Left cardiac atrium (tissue), 4 donors: ENCODE measurements at places on chromosomes 3 and 15. TPM values are rescaled to one million over a fixed set of nuclear protein-coding genes. Genes with fewer than 3 reads are reported as not detected.

- DNase-seq, result no peak
Measured at GRCh38 chr3:178295292-178295912, 240.8 kb upstream of the KCNMB2 start.

GRCh38 chr3:156643729-156644389 lies 30.5 kb upstream of the TIPARP start:
- no peak for DNase-seq

GRCh38 chr3:158160958-158161357 lies 51.1 kb downstream of the RSRC1 start:
- DNase-seq, result no peak

DNA sequence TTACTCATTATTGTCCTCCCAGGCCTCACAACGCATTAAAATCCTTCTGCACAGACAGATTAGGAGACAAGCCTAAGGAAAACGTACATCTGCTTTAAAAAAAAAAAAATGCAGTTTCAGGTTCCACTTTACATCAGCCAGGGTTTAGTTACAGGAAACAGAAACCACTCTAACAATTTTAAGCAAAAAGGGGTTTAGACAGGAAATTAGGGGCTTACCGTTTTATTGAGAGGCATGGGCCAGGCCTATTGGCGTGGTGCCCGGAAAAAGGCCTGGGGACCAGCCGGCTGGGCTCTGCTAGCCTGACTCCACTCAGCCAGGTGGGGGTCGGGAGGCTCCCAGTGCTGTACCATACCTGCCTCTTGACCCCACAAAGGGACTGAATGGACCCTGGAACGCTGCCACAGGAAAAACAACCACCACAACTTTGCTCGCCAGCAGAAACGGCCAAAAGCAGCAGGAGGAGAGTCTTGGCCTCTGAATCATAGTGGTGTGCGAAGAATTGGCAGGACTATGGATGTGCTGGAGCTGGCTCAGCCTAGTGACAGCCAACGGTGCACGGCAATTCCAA lies 124.3 kb downstream of the CHSY1 start:
- peak; percentile 89 for DNase-seq

The CD200 gene
- total RNA-seq, result 5.8 TPM
